ENCODE measurements at places on chromosomes 6 and 20. TPM values are rescaled to one million over a fixed set of nuclear protein-coding genes. Genes with fewer than 3 reads are reported as not detected.

DNA sequence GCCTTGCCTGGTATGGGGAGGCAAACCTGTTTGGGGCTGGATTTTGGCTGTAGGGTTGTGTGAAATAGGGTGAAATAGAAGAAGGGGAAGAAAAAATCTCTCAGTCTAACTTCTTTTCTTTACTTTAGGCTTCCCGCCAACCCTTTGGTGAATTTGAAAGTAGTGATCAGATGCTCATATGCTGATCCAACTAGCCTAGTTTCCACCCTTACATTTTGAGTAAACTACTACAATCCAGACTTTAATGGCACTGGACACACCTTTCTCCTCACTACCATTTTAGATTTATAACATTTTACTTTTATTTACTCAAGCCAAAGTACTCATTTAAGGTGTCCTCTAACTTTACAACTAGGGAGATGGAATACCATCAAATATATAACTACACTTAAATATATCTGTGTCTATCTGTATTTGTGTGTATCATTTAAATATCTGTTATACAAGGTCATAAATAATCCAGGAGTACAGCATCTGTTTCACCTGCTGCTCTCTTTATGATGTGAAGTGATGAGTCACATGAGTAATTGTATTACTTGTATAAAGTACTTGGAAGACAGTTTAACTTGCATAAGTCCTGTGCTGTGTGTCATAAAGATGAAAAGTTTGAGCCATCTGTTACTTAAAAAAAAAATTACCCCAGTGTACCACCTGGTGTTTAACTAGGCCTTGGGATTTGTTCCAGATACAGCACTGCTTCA, 172.1 kb downstream of the CDKAL1 start:
- H3K27ac ChIP-seq: no peak overlapping the region
- H3K4me1 ChIP-seq: no peaks in the 10 kb centered on the region

The CNR1 gene
- total RNA-seq: 34.2 TPM

- no peak overlapping the region for H3K4me3 ChIP-seq
- no peak for DNase-seq
- H3K27ac ChIP-seq: no peak overlapping the region
- H3K27me3 ChIP-seq: no peaks in the 10 kb centered on the region
- H3K4me1 ChIP-seq: no peaks in the 10 kb centered on the region
Observed at GRCh38 chr6:349491-349921, 42.0 kb upstream of the IRF4 start.

- H3K4me3 ChIP-seq: no peak overlapping the region
- no peak for DNase-seq
- no peak overlapping the region for H3K27ac ChIP-seq
Observed at GRCh38 chr6:110493253-110493800, 16.9 kb upstream of the SLC22A16 start.

The SMAP1 gene
- 22.0 TPM for total RNA-seq

The CITED2 gene
- total RNA-seq: 211 TPM

The SH3BGRL2 gene
- 31.8 TPM for total RNA-seq

Data from breast epithelium (tissue), 4 donors.